ENCODE measurements at places on chromosomes 3 and 15.
A peak's percentile ranks its signal among the peaks of the same experiment; 100 is the strongest.

- DNase-seq, result no peak
These were observed 13.1 kb upstream of the CORO2B start for GRCh38 chr15:68565726-68566125.

DNA sequence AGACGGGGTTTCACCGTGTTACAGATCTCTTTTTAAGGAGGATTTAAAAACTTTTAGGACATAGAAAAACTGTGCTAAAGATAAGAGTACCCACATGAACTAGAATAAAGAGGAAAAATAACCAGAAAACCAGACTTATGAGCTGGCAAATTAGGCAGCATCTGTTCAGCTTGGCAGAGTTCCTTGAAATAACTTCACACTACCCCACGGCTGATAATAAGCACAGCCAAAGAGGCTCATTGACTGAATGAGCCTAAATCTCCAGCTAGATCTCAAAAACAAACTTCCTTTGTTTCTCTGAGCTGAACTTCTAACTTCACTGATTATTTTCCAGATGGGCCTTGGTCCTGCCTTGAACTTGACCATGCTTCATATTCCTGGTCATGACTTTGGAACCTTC lies 26.7 kb upstream of the PIK3R4 start:
- DNase-seq, result no peak

DNA sequence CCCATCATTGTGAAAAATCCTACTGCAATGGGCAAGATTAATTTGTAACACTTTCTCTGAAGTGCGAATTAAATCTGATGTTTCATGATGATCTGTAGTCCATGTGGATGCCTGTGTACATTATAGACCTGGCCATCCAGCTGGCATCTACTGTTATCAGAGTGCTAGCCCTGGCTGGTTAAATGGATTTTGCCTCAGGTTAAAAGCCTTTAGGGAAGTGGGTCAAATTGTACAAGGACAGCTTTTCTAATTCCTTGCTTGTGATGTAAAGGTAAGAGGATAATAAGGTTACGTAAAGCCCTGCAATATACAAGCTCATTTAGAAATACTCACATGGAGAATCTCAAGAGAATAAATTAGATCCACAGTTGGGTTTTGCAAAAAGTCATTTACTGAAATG lies 138.2 kb downstream of the EPHA3 start:
- DNase-seq, result no peak

DNA sequence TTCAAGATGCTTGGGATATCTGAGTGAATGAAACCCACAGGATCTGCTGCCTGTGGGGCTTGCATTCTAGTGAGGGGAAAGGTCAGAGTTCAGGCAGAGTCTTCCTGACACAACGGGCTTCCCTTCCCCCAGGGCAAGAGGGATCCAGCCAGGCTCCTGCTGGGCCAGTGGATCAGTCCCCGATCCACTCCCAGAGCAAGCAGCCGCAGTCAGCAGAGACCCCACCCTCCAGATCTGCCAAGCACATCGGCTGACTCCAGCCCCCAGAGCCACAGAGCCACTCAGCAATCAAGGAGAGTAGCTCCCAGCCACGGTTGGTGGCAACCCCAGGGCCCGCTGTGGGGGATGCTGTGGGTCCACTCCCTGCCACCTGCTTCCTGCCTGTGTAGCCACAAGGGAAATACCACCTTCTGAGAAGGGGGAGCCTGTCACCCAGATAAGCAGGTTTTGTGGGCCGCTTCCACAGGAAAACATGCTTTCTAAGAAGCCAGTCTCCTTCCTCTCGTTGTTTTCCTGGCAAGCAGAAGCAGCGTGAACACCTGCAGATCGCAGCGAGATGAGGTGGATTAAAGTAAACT lies 44.9 kb downstream of the CPN2 start:
- no peak for DNase-seq

GRCh38 chr3:182969277-182969676 lies 11.1 kb downstream of the DCUN1D1 start:
- peak; percentile 71 for DNase-seq

- DNase-seq, result no peak
These were observed 128.2 kb downstream of the SOX2 start for GRCh38 chr3:181839916-181840297.

DNA sequence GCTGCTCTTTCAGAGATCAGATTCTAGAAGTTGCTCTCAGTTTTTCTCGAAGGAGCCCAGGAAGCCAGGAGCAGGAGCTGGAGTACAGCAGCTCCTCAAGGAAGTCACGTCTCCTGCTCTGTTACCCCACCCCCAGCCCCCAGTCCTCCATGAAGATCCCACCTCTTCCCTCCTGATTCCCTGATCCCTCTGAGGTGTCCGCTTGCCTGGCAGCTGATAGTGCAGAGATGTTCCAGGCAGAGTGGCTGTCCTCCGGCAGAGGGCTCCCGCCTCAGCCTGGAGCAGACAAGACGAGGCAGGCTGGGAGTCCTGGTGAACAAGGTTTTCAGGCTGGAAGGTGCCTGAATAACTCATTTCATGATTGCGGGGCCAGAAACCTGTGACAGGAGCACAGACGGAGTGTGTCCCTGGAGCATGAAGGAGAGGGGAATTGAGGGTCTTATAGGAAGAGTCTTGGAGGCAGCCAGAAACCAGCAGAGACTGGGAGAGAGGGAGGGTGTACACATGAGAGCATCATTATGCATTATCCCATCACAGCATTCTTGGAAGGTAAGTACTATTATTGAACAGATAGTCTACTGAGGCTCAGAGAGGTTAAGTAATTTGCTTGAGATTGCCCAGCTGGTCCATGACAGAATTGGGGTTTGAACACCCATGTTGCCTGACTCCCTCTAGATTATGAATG lies 1.2 kb downstream of the HRH1 start:
- peak; percentile 84 for DNase-seq

GRCh38 chr3:161171113-161171512 lies 50.0 kb upstream of the NMD3 start:
- DNase-seq, result peak; percentile 83

GRCh38 chr3:48565591-48566400 lies 2.2 kb upstream of the UCN2 start:
- DNase-seq, result peak; percentile 82

GRCh38 chr3:120326784-120327183 lies 22.4 kb downstream of the LRRC58 start:
- no peak for DNase-seq

- DNase-seq, result no peak
These were observed 68.6 kb downstream of the ALCAM start for GRCh38 chr3:105435277-105435676.

DNA sequence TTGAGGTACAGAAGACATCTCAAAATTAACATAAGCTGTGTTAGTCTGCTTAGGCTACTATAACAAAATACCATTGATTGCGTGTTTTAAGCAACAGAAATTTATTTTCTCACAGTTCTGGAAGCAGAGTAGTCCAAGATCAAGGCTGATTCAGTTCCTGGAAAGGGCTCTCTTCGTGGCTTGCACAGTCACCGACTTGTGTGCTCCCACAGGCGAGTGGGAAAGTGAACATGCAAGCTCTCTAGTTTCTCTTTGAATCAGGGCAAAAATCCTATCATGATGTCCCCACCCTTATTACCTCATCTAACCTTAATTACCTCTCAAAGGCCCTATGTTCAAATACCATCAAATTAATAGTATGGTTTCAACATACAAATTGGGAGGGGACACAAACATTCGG lies 505.9 kb downstream of the ZIC1 start:
- peak; percentile 9 for DNase-seq

- peak; percentile 98 for DNase-seq
These were observed 171.0 kb upstream of the UMPS start for GRCh38 chr3:124558991-124559845.

DNA sequence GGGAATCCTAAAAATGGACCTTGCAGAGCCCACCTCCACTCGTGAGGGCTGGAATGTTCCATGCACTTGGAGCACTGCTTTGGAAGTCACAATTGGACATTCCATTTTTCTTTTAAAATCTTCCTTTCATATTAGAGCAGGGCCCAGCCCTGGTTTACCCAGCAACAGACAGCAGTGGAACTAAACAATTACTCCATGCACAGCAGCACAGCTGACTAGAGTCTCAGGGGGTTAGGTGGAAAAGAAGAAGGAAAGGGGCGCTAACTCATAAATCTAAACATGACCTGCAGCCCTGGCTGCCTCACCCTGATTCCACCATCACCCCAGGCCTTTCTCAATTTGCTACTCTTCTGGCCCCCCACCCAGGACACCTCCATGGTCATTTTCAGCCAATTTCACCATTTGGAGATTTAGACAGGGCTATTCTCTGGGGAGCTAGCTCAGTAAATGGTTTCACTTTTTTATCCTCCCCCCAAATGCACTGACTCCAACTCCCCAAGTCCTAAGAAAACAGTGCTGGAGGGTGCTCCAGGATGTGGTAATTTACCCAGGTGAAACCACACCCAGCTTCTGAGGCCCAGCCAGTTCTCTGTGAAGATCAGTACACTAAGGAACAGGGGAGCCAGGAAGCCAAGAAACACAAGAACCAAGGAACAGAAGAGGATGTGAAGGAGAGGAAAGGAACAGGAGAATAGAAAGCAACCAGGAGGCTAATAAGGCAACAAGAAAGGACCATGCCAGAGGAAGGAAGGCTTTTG lies 1.6 kb upstream of the LRRC31 start:
- no peak for DNase-seq

- DNase-seq, result no peak
These were observed 539.1 kb downstream of the SI start for GRCh38 chr3:164539215-164539614.

DNA sequence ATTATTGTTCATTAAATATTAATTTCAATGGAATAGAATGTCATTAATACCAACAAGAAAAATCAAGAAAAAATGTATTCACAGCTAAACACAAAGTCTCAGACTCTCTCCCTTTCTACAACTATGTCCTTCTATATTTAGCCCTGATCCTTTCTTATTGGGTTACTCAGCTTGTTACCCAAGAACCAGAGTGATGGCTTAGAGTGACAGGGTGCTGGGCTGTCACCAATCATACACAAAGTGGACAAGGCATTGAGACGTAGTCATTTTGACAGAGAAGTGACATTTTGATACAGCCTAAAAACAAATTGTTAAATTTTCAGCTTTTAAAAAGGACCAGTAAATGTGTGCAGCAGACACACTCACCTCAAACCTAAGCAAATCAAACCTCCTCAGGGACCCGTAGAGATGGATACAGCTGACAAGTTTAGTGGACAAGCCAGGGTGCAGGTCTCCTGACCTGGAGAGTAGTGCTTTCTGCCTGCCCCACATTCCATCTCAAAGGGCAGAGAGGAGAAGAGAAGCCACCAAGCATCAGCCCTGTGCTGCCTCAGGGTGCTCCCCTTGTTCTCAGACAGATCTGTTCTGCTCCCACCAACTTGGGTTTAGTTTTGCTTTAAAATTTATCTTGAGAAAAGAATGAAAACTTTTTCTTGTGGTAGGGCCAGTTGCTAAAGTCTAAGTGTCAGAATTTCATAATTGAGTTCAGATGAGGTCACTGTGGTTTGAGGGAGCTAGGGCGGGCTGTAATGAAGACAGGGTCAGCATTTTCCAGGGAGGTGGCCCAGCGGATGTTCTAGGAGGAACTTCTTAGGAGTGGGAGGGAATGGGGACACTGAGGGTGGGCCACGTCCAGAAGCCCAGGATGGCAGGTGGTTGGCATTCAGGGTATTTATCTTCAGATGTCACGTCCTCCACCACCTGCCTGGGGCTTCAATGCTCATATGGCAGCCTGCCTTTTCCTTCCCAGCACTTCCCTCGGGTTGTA lies 136.5 kb upstream of the TBL1XR1 start:
- DNase-seq, result no peak

DNA sequence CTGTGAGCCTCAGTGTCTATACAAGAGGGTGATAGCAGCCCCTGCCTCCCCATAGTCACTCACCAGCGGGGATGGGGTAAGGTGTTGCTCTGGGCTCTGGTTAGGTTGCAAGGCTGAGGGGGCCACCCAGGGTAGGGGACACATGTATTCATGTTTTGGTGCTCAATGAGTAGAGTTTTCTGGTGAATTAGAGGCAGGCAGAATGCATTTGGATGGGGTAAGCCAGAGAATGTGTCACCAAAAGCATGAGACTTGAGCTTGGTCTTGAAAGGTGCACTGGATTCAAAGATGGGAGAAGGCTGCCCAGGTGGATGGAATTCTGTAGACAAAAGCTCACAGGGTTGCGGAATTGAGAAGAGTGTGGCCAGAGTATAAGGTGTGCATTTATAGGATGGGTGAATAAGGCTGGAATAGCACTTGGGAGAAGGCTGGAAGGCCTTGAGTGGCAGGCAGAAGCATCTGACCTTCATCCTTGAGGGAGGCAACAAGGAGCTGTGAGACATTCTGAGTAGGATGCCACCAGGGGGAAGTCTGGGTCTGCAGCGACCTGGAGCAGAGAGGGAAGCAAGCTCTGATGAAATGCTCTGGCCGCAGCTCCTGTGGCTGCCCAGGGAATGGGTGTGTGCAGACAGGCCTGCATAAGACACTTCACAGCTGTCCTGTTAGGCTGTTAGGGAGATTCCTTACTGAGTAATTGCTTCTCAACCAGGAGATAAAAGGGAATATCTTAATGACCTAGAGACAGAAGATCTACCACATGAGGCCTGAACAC lies 149.6 kb downstream of the CHDH start:
- peak; percentile 9 for DNase-seq

DNA sequence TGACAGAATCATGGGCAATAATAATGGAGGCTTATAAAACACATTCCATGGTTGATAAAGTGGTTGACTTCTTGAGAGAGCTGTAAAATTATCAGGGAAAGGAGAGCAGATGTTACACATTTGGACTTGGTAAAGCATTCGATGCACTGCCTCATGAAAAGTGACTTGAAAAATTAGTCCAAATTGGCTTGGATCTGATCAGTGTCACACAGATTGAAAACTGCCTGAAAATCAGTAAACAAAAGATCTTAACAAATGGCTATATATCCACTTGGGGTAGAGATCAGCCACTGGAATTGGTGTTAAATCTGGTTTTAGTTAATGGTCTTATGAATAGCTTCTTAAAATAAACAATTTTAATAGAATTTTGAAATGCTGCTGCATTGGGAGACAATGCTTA lies 20.3 kb downstream of the SHOX2 start:
- no peak for DNase-seq

DNA sequence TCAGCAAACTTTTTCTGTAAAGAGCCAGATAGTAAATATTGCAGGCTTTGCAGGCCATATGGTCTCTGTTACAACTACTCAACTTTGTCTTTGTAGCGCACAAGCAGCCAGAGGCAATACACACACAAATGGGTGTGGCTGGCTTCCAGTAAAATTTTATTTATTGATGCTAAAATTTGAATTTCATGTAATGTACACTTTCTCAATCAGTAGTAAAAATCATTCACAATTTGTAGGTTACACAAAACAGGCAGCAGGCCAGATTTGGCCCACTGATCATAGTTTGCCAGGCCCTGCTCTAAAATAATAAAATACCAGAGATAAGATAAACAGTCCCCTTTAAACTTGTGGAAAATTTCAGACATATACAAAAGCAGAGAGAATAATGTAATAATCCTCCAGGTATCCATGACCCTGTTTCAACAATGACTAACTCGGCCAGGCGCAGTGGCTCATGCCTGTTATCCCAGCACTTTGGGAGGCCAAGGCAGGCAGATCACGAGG lies 330.3 kb downstream of the SHQ1 start:
- peak; percentile 7 for DNase-seq

DNA sequence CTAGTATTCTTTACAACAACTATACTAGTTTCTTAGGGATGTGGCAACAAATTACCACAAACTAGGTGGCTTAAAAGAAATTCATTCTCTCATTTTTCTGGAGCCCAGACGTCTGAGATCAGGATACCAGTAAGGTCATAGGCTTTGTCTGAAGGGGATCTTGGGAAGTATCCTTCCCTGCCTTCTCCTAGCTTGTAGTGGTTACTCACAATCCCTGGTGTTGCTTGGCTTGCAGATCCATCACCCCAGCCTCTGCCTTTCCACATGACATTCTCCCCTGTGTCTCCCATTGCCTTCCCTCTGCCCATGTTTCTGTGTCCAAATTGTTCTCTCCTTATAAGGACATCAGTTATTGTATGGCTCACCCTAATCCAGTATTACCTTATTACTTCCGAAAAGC lies 24.3 kb upstream of the CLDN1 start:
- DNase-seq, result peak; percentile 16

GRCh38 chr3:123194552-123194951 lies 7.2 kb upstream of the SEC22A start:
- peak; percentile 16 for DNase-seq

Measured in fibroblast of skin of back (primary cell).